ENCODE measurements at places on chromosomes 4 and X.

GRCh38 chrX:103722505-103722904 is 11.8 kb downstream of the TMEM31 start:
- DNase-seq = no peak

GRCh38 chr4:164955107-164955805 is 22.2 kb downstream of the TRIM61 start:
- DNase-seq = no peak

GRCh38 chr4:77634132-77634785 is 28.6 kb downstream of the CXCL13 start:
- no peak for DNase-seq

DNA sequence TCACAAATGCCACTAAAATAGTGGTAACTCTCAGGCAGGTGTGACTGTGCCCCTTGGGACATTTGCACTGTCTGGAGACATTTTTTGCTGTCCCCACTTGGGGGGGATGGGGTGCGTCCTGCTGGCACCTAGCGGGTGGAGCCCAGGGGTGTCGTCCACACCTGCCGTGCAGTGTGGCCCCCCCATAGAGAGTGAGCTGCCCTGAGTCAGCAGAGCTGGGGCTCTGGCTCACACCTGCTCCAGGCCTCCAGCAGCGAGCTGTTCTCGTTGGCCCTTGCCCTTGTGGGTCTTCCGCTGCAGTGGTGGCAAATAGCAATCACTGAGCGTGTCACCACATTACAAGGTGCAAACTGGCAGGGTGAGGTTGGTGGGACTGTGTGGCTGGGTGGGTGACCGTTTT is 64.6 kb downstream of the CLDN34 start:
- no peak for DNase-seq

GRCh38 chrX:40131654-40132337 is 34.0 kb upstream of the BCOR start:
- DNase-seq = no peak

DNA sequence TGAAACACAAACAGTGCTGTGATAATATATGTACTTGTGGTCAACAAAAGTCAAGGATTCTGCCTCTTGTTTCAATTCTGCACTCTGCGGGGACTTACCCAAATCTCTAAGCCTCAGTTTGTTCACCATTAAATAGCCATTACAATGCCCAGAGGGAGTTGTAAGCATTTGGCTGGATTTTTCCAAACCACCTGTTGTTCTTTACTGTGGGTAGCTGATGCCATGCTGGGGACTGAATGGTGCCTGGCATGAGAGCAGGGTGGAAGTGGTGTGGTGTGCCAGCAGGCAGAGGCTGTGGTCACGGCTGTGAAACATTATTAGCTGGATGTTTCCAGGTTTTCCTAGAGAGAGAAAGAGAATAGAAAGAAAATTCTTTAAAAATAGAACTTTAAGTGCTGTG is 60.7 kb upstream of the PAK3 start:
- DNase-seq = peak; percentile 53

- no peak for DNase-seq
Observed at GRCh38 chrX:57681341-57681740, 1.3 kb upstream of the NLRP2B start.

- peak; percentile 66 for DNase-seq
Observed at GRCh38 chrX:49915361-49916222, 6.8 kb upstream of the CLCN5 start.

DNA sequence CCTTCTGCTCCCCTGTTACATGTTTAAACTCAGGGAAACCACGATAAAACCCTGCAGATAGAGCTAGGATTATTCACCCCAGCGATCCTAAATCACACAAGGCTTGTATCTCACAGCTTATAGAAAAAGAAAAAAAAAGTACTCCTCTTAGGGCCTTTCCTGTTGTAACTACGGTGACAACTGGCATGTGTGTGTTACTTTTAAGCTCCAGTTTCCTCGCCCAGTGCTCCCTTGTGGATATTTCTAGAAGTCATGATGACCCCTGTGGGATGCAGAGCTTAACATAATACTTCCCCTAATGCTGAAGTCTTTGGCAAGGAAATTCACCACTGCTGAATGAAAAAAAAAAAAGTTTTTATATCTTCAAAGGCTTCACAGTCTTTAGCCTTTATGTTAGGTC is 114.7 kb downstream of the NWD2 start:
- peak; percentile 17 for DNase-seq

DNA sequence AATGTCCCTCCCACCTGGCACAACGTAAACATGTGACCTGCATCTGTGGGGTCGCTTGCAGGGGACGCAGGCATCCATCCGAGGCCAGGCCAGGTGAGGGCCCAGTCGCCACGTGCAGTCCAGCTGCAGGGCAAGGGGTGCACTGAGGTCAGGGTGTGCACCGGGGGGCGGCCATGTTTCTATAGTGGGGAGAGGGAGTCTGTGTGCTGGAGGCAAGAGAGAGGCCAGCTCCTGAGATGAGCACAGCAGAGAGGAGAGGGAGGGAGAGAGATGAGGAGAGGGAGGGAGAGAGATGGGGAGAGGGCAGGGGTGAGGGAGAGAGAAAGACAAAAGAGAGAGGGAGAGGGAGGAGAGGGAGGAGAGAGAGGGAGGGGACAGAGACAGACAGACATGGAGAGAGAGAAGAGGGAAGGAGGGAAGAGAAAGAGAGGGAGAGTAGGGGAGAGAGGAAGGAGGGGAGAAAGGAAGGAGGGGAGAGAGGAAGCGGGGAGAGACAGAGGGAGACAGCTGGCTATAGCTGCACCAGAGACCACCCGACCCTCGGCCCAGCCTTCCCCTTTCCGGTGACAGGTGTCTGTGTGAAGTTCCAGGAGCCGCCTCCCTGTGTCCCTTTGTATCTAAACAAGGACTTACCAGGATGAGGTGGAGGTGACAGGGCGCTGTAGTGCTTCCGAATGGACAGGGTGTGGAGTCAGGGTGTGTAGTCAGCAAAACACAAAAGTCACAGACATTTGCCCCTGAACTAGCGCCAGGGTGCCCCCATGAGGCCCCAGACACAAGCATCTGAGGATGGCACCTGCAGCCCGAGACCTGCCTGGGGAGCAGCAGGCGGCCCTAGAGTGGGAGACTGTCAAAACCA is 68.7 kb downstream of the ADRA2C start:
- no peak for DNase-seq

- no peak for DNase-seq
Observed at GRCh38 chr4:38819569-38819968, 15.0 kb upstream of the TLR1 start.

DNA sequence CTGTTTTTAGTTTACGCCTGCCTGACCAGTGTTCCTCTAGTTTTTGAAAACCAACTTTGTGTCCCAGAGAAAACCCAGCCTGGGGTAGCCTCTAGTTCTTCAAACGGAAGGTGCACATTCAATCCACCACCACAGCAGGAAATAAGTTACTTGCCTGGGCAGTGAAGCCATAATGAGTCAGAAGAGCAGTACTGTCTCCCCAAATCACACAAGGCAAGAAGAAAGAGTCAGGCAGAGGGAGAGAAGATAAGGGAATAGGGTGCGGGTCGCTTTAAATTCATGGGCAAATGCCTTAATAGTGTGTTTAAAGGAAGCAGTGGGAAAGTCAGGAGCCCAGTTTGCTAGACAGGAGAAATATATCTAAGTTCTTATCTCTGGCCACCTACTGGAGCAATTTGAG is 333.8 kb upstream of the GRIA3 start:
- no peak for DNase-seq

GRCh38 chrX:17567187-17567586 is 170.1 kb upstream of the SCML1 start:
- DNase-seq = no peak

GRCh38 chr4:25271866-25272265 is 38.0 kb downstream of the PI4K2B start:
- no peak for DNase-seq

DNA sequence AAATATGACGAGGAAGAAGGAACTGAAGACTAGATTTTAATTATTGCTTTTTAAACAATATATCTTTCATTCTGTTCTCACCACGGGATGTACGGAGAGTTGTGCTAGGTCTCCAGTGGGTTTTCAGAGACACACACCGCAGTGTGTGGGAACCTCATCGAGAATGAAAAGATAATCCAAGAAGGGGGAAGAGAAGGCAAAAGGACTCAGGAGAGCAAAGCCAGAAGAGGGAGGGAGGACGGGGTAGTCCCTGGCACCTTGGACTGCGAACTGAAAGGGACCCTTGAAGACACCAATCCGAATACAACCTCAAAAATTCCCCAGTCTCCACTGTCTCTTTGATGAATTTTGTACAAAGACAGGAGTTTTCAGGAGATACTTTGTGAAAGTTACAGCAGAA is 932 bp upstream of the LEF1 start:
- DNase-seq = no peak

- DNase-seq = no peak
Observed at GRCh38 chr4:177673985-177674489, 231.8 kb upstream of the AGA start.

- DNase-seq = peak; percentile 20
Observed at GRCh38 chr4:187071946-187072600, 348.4 kb upstream of the FAT1 start.

DNA sequence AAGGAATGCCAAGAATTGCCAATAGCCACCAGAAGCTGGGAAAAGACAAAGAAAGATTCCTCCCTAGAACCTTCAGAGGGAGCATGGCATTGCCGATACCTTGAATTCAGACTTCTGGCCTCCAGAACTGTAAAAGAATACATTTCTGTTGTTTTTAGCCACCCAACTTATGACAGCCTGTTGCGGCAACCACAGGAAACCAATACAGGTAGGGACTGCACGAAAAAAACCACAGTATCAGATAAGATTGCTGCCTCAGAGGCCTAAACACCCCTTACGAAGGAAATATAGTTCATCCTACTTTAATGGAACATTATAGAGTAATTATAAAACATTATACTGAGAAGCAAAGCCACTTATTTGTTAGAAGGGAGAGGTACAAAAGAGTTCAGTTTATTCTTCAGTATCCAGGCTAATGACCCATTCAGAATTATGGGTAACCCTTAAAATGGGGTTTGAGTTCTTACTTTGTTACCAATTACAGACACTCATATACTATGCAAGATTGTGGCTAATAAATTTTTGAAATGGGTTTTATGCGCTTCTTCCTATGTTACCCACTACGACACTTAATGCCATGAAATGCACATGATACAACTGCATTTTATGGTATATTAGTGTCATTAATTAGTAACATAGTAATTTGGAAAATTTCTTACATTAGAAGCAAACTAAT is 37.4 kb upstream of the SMIM10L2A start:
- DNase-seq = no peak

- DNase-seq = no peak
Observed at GRCh38 chr4:152920768-152921167, 15.4 kb upstream of the FHDC1 start.

Data from spinal cord (tissue), 10 donors.